ENCODE measurements at places on chromosomes 16 and 17.

GRCh38 chr16:69219279-69219678 lies 32.3 kb downstream of the SNTB2 start:
- DNase-seq: no peak

DNA sequence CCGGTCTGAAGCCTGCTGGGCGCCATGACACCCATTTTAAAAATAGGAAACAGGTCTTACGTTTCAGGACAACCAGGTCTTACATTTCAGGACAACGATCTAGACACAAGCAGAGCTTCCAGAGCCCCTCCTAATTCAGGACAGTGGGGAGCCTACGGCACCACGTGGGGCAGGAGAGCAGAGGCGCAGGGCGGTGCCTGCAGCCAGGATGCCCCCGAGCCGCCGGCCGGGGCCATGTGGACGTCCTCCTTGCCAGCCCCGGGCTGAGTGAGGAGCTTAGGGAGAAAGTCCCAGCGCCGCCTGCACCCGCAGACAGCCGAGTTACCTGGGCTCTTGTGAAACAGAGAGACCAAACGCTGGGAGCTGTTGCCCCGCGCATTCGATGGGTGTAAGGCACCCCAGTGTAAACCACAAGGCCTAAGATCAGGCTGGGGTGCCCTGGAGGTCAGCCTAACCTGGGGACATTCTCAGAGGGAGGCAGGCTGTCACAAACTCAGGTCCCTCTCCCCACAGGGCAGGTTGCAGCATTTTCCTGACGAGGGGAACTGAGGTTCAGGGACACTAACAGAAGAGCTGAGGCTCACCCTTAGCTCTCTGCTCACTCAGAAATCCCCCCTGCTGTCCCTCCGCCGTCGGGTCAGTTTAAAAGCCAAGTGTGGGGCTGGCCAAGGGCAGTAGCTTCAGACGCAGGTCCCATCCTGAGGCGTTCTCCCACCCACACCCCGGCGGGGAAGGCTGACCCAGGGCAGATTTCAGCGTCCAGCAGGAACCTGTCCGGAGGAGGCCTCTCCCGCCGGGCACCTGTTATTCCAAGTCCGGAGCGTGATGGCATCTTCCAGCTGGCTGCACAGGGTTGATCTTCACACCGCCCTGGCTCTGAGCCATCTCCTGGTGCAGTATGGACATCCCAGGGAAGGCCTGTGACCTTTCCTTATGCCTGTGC lies 1.8 kb upstream of the NOTUM start:
- DNase-seq: peak; percentile 61

DNA sequence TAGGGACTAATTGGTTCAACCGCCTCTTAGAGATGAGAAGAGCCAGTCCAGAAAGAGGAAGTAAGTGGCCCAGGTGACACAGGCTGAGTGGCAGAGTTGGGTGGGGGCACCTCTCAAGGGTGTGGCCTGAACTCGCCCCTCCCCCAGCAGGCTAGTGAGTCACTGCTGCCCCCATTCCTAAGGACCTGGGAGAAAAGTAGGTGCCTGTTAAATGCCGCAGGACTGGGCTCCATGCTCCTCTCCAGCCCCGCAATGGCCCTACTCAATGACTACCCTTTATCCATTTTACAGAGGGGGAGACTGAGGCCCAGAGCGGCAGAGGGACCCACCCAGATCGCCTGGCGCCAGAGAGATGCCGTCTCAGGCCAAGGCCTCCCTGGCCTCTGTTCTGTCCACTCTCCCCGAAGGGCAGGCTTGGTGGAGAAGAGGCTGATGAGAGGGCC lies 8.1 kb downstream of the TMEM235 start:
- no peak for DNase-seq

DNA sequence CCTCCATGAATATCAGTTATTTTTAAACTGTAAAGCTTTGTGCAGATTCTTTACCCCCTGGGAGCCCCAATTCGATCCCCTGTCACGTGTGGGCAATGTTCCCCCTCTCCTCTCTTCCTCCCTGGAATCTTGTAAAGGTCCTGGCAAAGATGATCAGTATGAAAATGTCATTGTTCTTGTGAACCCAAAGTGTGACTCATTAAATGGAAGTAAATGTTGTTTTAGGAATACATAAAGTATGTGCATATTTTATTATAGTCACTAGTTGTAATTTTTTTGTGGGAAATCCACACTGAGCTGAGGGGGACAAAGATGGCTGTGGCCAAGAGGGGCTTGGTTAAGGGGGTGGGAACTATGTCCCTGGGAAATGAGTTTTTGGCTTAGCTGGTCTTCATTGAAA lies 2.3 kb downstream of the CCL11 start:
- DNase-seq: no peak

DNA sequence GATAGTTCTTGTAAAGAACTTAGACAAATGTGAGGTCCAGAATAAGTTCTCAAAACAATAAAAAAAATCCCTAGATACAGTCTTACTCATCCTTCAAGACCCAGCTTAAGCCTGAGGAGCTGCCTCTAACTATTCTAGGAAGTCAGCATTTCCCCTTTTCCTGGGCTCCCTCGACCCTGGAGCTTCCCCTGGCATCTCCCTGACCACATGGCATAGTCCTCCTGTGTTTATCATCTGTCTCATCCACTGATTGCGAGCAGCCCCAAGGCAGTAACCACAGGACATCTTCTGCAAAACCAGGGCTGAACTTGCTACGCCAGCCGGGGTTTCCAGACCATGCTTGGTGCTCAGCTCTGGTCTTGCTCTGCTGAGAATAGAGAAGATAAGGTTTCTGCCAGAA lies 36.7 kb upstream of the NLRP1 start:
- no peak for DNase-seq

DNA sequence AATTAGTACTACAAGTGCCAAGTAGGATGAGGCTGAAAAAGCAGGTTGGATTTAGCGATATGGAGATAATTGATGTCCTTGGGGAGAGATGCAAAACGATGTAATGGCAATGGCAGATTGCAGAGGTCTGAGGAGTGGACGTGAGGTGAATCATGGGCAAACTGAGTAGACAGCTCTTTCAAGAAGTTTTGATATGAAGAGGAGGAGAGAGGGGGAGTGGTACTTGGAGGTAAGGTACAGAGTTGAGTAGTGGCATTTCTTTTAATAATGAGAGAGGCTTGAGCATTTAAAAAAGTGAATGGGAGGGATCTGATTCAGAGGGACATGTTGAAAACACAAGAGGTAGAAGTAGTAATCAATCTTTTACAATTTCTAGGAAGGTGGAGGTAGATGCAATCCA lies 17.7 kb upstream of the VPS4A start:
- no peak for DNase-seq

DNA sequence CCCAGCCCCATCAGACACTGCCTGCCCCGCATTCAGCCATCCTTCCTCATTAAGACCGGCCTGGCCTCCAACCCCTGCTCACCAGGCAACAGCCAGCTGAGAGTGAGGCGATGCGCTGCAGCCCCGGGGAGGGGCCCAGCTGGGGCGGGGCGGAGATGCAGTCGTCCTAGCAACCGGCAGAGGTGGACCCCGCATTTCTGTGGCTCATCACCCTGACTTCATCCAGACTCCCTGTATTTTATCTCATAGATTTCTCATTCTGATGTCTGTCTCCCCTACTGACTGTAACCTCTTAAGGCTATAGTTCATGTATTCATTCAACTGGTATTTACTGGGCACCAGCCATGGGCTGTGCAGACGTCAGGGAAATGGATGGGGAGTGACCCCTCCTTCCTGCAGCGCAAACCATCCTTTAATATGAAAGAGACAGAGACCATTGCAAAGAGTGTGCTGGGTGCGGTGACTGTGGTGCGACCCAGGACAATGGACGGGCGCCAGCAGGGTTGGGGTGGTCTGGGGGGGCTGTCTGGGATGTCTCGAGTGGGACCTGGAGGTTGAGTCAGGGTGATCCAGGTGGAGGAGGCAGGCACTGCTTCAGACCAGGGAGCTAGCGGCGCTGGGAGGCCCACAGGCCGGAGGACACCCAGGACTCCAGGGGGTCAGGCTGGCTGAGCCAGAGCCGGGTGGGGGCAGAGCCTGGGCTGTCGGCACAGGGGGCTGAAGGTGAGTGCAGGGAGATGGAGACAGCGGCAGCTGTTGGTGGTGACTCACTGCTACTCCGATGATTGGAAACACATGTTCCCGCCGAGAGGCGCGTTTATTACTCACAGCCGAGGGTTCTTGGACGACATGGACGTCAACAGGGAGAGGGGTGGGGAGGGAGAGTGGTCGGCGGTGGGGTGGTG lies 10.5 kb upstream of the TIMP2 start:
- DNase-seq: no peak

DNA sequence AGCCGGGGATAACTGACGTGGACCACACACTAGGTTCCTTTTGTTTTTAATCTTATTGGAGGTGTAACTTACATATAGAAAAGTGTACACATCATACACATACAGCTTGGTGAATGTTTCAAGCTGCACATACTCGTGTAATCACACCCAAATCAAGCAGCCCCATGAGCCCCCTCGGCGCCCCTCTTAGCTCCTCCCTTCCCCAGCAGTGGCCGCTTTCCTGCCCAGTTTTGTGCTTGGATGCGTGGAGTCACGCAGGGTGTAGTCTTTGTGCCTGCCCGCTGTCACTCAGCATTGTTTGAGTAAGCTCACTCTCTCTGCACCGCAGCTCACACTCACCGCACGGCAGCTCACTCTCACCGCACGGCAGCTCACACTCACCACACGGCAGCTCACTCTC lies 151.7 kb upstream of the CHMP6 start:
- DNase-seq: no peak

GRCh38 chr16:78647019-78647418 lies 547.6 kb downstream of the WWOX start:
- DNase-seq: no peak

- DNase-seq: no peak
These were observed 587 bp downstream of the RNF157 start for GRCh38 chr17:76239538-76240274.

DNA sequence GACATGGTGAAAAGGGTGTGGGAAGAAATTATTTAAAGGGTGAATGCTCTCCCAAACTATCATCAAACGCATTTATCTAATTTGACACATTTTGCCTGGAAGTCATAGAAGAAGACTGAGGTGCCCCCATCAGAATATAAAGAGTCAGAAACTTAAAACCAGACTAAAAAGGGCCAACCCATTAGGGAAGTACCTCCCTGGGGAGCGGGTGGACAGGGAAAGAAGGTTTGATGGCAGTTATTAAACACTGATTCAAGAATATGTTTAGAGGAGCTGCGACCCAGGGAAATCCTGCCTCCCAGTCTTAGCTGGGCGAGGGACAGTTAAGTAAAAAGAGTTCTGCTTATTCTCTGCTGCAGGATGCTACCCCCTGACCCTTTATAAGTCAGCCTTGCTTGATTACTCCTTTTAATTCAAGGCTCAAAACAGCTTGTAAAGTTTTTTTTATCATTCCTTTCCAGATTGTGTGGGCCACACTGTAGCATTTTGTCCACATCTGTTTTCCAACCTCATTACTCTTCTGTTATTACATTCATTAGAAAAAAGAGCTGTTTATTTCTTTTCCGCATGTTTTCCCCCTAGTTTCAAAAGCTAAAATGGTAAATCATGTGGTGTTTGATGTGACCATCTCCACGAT lies 138.5 kb upstream of the TBX2 start:
- DNase-seq: no peak

GRCh38 chr17:6524520-6524919 lies 31.8 kb downstream of the PITPNM3 start:
- DNase-seq: no peak

DNA sequence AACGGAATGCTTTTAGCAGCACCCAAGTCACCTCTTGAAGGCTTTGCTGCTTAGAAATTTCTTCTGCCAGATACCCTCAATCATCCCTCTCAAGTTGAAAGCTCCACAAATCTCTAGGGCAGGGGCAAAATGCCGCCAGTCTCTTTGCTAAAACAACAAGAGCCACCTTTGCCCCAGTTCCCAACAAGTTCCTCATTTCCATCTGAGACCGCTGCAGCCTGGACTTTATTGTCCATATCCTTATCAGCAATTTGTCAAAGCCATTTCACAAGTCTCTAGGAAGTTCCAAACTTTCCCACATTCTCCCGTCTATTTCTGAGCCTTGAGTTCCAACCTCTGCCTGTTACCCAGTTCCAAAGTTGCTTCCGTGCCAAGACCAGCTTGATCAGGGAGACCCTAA lies 27.4 kb downstream of the TMC6 start:
- DNase-seq: no peak

DNA sequence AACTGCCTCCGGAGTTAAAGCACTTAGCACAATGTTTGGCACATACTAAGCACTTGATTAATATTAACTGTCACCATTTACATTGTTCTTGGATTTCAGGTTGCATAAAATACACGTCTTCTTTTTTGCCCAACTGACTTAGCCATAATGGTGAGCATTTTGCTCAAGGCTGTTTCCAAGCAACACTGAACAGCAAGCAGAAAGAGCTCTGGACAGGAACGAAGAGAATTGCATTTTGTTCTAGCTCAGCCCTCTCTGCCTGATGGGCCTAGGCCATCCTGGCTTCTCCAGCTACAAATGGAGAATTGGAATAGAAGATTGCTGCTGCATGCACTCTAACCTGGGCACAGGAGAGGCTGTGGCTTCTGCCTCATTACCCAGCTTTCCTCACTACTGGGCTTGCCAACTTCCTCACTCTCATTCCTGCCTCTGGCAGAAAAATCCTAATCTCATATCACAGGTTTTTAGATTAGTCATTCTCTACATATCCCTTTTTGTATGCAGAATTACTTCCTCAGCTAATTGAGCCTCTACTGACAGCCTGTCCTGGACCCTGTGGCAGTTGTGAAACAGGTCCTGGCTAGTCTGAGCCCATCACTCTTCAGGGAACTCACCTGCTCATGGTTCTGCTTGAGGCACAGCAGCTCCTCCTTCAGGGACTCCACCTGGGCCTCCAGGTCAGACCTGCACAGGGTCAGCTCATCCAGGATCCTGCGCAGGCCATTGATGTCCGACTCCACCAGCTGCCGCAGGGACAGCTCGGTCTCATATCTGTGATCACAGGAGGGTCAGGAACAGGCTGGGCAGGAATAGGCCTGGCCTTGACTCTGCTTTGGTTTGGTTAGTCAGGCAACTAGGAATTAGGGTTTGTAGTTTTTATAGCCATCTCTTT lies 2.5 kb downstream of the KRT33A start:
- no peak for DNase-seq

DNA sequence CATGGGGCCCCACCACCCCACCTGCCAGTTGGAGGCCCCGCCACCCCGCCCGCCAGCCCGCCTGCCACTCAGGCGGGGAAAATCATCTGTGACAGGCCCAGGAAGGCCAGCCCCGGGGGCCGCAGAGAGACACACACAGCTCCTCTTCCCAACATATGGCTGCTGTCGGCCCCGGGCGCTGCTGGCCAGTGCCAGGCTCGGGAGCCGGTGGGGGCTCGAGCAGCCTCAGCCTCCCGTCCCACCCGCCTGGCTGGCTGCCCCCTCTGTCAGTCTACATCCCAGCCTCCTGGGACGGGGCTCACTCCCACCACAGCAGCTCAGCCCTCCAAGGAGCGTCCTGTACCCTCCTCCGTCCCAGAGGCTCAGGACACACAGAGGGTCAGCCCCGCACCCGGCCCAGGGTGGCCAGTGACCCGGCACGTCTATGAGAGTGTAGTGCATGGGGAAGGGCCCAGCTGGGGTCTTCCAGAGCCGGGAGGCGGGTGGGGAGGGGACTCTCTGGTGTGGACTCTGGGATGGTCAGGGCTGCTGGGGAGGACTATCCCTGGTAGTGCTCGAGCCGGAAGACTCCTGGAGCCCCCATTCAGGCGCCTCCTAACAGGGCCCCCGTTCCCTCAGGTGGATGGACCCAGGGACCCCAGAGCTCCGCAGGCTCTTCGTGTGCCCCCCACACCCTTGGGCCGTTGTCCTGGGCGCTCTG lies 3.6 kb upstream of the PRR35 start:
- no peak for DNase-seq

GRCh38 chr16:31874366-31875111 lies 932 bp downstream of the ZNF267 start:
- DNase-seq: no peak

GRCh38 chr16:57163842-57164241 lies 22.0 kb downstream of the PSME3IP1 start:
- no peak for DNase-seq

- no peak for DNase-seq
These were observed 441.0 kb upstream of the ERCC4 start for GRCh38 chr16:13478991-13479390.
